NCI-H2029 (cell line): ENCODE measurements at places on chromosomes 5 and 9.

GRCh38 chr5:143569213-143569701 lies 165.8 kb upstream of the NR3C1 start:
- no peak for DNase-seq

DNA sequence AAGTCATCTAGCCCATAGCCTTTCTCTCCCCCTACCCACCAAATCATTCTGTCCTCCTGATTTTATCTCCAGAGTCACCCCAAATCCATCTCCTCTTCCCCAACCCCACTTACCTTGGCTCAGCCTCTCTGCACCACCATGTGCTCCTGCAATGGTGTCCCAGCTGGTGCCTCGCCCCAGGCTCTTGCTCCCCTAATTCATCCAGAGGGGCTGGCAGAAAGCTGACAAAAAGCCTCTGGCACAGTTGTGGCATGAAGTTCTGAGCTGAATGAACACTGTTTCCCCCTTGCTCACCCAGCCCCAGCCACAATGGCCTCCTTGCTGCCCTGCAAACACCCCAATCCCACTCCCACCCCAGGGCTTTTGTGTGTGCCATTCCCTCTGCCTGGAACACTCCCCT lies 10.2 kb downstream of the RETREG1 start:
- DNase-seq = no peak

DNA sequence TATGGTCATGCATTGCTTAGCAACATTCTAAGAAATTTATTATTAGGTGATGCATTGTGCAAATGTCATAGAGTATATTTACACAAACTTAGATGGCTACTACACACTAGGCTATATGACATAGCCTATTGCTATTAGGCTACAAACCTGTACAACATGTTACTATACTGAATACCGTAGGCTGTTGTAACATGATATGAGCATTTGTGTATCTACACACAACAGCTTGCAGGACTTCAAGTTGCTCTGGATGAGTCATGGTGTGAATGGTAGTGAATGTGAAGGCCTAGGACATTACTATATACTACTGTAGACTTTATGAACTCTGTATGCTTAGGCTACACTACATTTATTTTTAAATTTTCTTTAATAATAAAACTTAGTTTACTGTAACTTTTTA lies 107.2 kb upstream of the MAMDC2 start:
- DNase-seq = no peak

DNA sequence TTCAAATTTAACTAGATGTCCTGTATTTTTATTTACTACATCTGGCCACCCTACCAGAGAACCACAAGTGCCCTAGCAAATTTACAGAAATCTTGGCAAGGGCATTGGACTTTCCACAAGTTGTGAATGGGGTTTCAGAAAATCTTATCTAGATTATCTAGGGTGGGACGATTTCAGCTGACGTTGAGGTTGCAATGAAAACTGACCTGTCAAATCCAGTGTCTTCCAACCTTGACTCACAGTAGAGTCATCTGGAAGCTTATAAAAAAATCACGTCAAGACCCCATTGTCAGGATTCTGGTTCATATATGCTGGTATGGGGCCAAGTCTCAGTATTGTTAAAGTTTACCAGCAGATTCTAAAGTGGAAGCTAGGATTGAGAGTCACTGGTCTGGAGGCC lies 109.6 kb upstream of the ACTBL2 start:
- DNase-seq = no peak

DNA sequence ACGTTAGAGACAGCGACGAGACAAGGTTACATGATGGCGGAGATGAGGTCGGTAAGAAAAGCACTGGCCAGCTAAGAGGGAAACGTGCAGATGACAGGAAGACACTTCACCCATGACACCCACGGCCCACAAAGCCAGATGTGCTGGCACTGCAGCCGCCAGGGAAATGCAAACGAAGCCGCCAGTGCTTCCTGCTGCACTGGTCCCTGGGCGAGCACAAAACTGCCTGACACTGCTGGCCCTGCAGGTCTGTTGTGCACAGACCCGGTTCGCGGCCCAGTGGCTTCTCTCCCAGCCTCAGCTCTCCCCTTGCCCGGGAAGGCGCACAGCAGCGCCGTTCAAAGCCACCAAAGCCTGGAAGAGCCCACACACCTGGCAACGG lies 20.3 kb downstream of the QSOX2 start:
- no peak for DNase-seq

DNA sequence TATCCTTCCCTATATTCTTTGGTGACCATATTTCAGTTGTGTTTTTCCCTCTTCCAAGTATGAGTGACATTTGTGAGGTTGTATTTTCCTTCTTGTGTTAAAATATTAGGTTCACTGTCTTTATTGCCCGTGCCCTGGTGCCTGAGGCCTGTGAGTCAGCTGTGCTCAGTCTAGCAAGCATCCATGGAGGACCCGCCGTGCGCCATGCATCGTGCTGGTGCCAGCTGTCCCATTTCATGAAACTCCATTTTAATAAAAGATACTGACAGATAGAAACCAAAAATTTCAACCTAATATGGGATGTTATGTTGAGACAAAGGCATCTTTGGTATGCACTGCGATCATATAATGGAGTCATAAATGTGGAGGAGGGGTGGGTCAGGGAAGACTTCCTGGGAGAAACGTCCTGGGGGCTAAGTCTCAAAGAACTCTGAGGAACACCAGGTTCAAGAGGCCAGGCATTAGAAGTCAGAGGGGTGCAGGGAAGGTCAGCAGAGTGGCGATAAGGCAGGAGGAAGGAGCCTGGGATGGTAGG lies 34.0 kb upstream of the FGF1 start:
- no peak for DNase-seq

GRCh38 chr5:71482132-71482531 lies 26.7 kb downstream of the BDP1 start:
- DNase-seq = peak; percentile 43
